Activated T-helper 17 cell treated with anti-CD3 and anti-CD28 coated beads, Interleukin-2, amount 50 U/mL, for 72 hours (primary cell): ENCODE measurements at places on chromosomes 6 and 20. TPM values are rescaled to one million over a fixed set of nuclear protein-coding genes. Genes with fewer than 3 reads are reported as not detected.

The ADGRG6 gene
- total RNA-seq, result not detected

The MROH8 gene
- total RNA-seq, result 0.32 TPM

The SYCP2 gene
- total RNA-seq, result 6.7 TPM

The COL9A3 gene
- total RNA-seq, result not detected

The BMP7 gene
- total RNA-seq, result not detected

The BHLHE23 gene
- not detected for total RNA-seq

The CAGE1 gene
- total RNA-seq, result 0.16 TPM
